ENCODE measurements at places on chromosomes 3 and 15.

- no peak for DNase-seq
These were observed 384.4 kb upstream of the C2CD4B start for GRCh38 chr15:62549345-62549970.

GRCh38 chr3:133840767-133841166, 35.2 kb downstream of the SRPRB start:
- DNase-seq, result no peak

- no peak for DNase-seq
These were observed 23.8 kb upstream of the ANXA2 start for GRCh38 chr15:60421544-60421943.

DNA sequence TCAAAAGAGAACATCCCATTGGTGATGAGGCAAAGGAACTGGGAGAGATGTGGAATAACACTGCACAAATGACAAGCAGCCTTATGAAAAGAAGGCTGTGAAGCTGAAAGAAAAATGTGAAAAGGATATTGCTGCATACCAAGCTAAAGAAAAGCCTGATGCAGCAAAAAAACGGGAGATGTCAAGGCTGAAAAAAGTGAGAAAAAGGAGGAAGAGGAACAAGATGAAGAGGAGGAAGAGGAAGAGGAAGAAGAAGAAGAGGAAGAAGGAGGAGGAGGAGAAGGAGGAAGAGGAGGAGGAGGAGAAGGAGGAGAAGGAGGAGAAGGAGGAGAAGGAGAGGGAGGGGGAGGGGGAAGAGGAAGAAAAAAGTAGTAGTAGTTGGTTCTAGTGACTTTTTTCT, 41.8 kb upstream of the TEX9 start:
- no peak for DNase-seq

- no peak for DNase-seq
These were observed 427.9 kb downstream of the WDR72 start for GRCh38 chr15:53331328-53332190.

GRCh38 chr3:153042088-153042487, 119.9 kb upstream of the RAP2B start:
- DNase-seq, result no peak

GRCh38 chr3:188954590-188955208, 217.1 kb upstream of the TPRG1 start:
- DNase-seq, result no peak

DNA sequence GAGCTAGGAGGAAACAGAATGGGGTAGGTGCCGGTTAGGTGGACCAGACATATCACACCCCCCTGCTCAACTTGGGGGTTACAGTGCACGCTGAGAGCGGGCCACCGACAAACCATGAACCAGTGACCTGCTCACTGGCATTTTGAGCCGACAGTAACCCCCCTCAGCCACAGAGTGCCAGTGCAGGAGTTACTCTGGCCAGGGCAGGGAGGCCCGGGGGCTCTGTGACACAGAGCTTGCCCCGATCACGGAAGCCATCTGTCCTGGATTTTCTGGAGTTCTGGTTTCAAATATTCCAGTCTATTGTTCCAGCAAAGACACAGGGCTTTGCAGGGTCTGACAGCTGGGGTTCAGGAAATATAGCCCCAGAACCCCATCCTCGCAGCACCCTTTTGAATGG, 225.2 kb downstream of the VPS13C start:
- DNase-seq, result no peak
